Bronchial smooth muscle cell (primary cell): ENCODE measurements at places on chromosomes 4 and X. TPM values are rescaled to one million over a fixed set of nuclear protein-coding genes. Genes with fewer than 3 reads are reported as not detected.

EVC gene
- total RNA-seq = 42.9 and 54.7 TPM in 2 replicates

CPLX1 gene
- total RNA-seq = not detected in 2 replicates

CXCL6 gene
- total RNA-seq = 5.0 and 14.3 TPM in 2 replicates

CT47B1 gene
- not detected in 2 replicates for total RNA-seq

CCSER1 gene
- not detected in 2 replicates for total RNA-seq

MAGED4B gene
- 18.3 and 51.6 TPM in 2 replicates for total RNA-seq

AMTN gene
- total RNA-seq = not detected in 2 replicates

SHROOM3 gene
- 2.7 and 3.5 TPM in 2 replicates for total RNA-seq

WDR1 gene
- 306 and 310 TPM in 2 replicates for total RNA-seq

MAGEA12 gene
- not detected in 2 replicates for total RNA-seq

XK gene
- total RNA-seq = under 0.01 TPM in 1 of 2 replicates, not detected in the other

EPHA5 gene
- total RNA-seq = 0.52 and 0.79 TPM in 2 replicates

VCX2 gene
- total RNA-seq = not detected in 2 replicates

TDO2 gene
- 2.0 and 9.3 TPM in 2 replicates for total RNA-seq

NAA11 gene
- not detected in 2 replicates for total RNA-seq
